ENCODE measurements at places on chromosomes 7 and 10.

GRCh38 chr7:27705200-27705594 lies 34.8 kb upstream of the TAX1BP1 start:
- no peak for DNase-seq

- DNase-seq: no peak
Measured at GRCh38 chr10:124414076-124414475, 4.6 kb downstream of the OAT start.

GRCh38 chr7:28804990-28805389 lies 153.1 kb downstream of the TRIL start:
- DNase-seq: no peak

GRCh38 chr7:126302639-126303038 lies 950.1 kb downstream of the GRM8 start:
- DNase-seq: no peak

- DNase-seq: no peak
Measured at GRCh38 chr10:101493782-101494281, 94.2 kb downstream of the POLL start.

- no peak for DNase-seq
Measured at GRCh38 chr7:36232971-36233550, 80.0 kb downstream of the EEPD1 start.
